NCI-H2107 (cell line): ENCODE measurements at places on chromosomes 11 and 22.

GRCh38 chr11:97860237-97860636 is 1160.5 kb upstream of the CNTN5 start:
- no peak for DNase-seq

GRCh38 chr22:47623066-47623762 is 860.8 kb downstream of the TBC1D22A start:
- no peak for DNase-seq

GRCh38 chr11:117627259-117627658 is 169.8 kb downstream of the DSCAML1 start:
- no peak for DNase-seq

GRCh38 chr11:1196516-1197391 is 26.1 kb upstream of the MUC5B start:
- DNase-seq = no peak

DNA sequence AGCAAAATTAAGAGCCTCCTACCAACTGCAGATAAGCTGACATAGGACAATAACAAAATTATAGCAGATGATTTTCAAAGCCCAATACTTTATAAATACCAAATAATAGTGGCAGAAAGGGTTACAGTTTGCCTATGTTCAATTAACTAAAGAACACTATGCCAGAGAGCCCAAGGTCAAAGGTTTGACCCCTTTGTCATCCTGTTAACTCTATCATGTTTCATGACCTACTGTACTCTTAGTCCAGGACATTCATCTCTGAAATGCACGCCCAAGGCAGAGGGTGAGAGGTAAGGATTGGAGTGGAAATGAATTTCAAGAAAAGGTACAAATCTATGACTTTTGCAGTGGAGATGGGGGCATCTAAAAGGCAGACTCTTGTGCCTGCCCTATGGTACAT is 70.6 kb downstream of the DDIAS start:
- DNase-seq = no peak

DNA sequence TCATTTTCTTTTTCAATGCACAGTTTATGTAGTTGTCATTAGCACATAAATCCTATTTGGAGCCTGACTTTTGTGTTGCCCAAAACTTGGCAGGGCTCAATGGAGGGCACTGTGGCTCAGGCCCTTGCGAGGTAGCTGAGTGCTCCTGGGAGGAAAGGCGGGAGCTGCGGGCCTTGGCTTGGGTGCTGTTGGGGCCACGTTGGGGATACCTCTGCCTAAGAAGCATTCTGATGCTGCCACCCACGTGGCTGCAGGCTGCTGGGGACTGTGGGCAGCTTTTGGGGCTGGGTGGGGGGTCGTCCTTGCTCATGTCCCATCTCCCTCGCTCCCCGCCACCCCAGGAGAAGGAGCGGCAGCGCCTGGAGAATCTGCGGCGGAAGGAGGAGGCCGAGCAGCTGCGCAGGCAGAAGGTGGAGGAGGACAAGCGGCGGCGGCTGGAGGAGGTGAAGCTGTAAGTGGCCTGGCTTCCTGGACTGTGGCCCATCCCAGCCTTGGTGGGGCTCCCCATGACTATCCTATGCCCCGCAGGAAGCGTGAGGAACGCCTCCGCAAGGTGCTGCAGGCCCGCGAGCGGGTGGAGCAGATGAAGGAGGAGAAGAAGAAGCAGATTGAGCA is 20.9 kb downstream of the INCENP start:
- no peak for DNase-seq

GRCh38 chr22:29216011-29216872 is 10.5 kb downstream of the EMID1 start:
- no peak for DNase-seq
